ENCODE measurements at places on chromosomes 1 and 21.

DNA sequence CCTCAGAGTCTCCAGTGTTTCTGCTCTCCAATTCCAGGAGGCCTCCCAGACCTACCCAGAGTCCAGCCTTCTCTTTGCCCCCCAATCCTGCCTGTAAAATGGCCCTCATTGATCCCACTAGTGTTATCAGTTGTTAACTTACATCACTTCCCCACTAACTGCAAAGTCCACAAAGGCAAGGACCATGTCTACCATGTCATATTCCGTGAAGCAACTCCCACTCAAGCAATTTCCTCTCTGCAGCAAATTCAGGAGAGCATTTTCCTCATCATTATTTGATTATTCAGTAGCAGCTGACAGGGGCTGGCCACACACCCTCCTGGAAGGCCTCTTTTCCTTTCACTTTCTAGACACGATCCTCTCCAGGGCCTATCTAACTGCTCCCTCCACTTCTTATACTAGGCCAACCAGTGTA lies 153.5 kb downstream of the RERE start:
- DNase-seq = no peak

GRCh38 chr1:12778061-12778460 lies 4.5 kb downstream of the PRAMEF12 start:
- DNase-seq = no peak

DNA sequence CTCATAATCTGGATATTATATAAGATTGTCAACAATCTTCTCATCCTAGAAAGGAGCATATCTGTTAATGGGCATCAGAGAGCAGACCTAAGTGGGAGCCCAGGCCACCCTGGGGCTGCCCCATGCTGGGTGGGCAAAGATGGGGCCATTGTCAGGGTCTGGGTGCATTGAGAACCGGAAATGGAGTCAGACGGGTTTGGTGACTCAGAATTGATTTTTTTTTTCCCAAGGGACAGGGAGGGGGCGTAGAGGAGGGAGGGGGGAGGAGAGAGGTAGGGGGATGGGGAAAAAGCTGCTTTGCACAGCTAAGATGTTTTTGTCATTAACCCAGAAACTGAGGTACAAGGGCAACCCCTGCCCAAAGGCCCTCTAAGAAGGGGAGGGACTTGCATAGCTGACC lies 1.3 kb downstream of the ATXN7L2 start:
- DNase-seq = no peak

DNA sequence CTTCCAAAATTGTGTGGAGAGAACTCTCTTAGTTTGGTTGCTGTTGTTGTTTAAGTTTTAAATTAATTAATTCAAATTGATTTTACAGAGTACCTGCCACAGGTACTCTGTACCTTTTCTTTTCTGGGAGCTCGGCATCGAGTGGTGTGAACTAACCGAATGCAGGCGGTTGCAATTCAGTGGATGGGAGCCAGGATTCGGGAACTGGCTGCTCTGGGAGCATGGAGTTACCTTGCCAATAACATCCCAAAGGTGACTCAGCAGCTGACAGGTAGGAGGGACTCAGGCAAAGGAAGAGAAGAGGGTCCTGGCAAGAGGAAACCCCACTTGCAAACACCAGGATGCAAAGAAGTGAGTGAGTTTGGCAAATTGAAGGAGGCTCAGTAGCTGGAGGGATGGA lies 24.7 kb upstream of the KANK4 start:
- DNase-seq = no peak

GRCh38 chr1:50917138-50918137 lies 42.6 kb downstream of the FAF1 start:
- no peak for DNase-seq

DNA sequence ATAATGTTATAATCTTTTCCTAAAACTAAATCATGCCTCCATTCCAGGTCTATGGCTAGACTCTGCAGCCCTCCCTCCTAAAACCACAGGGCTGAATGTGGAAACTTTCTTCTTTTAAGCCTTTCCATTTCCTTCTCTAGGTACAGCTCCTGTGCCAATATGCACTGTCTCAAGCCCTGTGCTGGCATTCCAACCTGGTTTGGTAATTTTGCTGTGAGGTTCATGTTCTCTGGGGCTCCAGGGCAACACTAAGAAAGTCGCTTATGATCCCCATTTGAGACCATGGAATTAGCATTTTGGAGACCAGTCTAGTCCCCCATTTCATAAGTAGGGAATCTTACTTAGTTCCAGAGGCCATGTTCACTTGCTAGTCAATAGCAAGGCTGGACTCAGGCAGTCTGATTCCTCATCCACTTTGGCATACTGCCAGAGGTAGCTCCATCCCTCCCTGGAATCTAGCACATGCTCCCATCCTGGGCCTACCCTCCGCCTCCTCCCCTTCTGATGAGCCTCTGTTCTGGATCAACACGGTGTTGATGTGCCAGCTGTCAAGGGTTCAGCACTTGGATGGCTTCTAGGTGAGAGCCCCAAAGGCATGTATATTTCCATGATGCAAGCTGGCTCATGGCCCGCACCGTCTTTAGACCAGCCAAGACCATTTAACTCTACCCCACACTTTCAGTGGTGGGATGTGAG lies 36.5 kb downstream of the ZMYND12 start:
- no peak for DNase-seq

DNA sequence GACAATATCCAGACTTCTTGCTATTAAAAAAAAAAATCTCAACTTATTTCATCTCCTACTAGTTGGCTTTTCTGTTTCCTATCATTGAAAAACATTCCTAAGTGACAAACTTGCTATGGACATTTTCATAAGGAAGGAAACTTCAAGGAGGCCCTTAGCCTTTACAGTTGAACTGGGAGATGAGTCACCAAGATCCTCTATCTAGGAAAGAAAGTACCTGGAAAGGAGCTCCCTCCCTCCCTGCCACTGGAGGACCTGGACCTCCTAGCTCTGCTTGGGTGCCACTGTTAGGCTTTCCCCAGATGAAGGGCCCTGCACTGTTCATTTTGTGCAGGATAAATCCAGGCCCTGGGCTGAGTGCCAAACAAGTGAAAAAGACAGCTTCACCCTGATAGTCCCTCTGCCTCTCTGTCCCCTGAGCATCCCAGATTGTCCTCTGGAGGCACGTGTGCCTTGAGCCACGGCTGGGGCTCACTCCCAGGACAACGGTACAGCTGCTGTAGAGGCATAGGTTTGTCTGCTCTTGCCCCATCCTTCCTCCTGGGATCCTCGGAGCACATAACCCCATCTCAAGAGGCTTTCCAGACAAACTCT lies 40.2 kb upstream of the SOX13 start:
- no peak for DNase-seq

DNA sequence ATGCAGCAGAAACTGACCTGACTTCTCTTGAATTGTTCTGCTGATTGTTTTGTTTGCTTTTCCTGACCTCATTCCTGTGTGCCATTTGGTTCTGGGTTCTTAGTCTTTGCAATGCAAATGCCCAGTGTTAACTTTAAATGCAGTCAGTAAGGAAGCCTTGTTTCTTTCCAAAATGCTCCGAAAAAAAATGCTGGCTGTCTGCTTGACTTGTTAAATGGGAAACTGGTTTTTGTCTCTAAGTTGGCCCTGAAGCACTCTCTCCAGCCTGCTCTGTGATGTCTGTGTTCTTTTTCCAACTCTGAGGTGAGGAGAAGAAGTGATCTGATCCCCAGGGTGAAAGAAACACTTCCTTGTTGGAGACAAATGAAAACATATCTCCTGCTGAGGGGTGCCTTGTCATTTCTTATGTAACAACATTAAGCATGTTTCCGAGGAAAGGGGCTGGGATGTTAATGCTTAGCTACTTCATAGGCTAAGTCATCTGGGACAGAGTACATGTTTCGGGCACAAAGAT lies 256.3 kb upstream of the ADGRL4 start:
- DNase-seq = no peak

- DNase-seq = no peak
Measured at GRCh38 chr21:14010729-14011128, 200.0 kb downstream of the LIPI start.

- peak; percentile 48 for DNase-seq
Measured at GRCh38 chr1:178344513-178345091, 152.2 kb downstream of the CLEC20A start.

- no peak for DNase-seq
Measured at GRCh38 chr1:212753749-212754148, 37.8 kb downstream of the NSL1 start.

DNA sequence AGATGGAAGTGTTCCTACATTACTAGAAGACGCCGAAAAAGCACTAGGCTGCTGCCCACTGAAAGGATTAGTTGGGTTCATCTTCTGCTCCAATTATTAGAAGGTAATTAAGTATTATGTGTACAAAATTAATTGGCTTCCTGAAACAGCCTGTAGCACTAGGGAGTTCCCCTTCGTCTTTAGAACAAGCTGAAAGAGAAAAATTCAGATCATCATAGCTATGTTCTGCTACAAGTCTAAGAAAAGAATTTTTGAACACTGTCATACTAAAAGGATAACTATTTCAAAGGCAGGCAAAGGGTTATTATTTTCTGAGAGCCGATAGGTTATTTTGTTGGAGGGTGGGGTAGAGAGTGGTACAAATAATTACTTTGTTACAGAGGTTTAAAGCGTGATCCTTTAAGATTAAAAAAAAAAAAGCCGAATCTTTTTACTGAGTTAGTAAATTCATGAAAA lies at the start of gene MCM3AP:
TSS of gene MCM3AP (minus strand) at position 406 of the 456 bp plus-strand sequence. CDS start at position 81, 325 bp downstream.
- no peak for DNase-seq

DNA sequence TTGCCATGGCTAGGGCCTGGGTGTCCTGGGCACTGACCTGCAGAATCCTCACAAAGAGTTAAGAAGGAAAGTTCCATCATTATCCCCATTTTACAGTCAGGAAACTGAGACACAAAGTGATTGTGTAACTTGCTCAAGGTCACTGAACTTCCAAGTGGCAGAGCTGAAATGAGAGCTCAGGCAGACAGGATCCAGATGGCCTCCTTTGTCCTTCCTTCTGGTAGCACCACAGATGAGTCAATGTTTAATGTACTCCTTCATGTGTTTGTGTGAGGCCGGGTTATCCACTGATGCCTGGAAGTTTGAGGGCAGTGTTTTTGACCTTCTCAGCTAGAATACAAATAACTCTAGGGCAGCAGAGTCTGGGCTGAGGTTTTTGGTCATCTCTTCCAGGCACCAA lies 207.0 kb downstream of the TNR start:
- no peak for DNase-seq

- peak; percentile 33 for DNase-seq
Measured at GRCh38 chr21:44765231-44766013, 36.2 kb downstream of the UBE2G2 start.

- DNase-seq = peak; percentile 29
Measured at GRCh38 chr1:214637722-214638458, 34.9 kb downstream of the CENPF start.

DNA sequence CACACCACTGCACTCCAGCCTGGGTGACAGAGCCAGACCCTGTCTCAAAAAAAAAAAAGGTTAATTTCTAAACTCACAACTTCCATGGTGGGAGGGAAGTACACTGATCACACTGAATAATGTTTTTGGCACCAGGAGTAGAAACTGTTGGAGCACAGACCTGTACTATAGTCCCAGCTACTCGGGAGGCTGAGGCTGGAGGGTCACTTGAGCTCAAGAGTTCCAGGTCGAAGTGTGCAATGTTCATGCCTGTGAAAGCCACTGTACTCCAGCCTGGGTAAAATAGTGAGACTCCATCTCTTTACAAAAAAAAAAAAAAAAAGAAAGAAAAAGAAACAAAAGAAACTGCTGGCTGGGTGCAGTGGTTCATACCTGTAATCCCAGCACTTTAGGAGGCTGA lies 35.3 kb downstream of the TMEM50B start:
- DNase-seq = no peak

GRCh38 chr1:48285525-48285924 lies 63.0 kb downstream of the SLC5A9 start:
- no peak for DNase-seq

DNA sequence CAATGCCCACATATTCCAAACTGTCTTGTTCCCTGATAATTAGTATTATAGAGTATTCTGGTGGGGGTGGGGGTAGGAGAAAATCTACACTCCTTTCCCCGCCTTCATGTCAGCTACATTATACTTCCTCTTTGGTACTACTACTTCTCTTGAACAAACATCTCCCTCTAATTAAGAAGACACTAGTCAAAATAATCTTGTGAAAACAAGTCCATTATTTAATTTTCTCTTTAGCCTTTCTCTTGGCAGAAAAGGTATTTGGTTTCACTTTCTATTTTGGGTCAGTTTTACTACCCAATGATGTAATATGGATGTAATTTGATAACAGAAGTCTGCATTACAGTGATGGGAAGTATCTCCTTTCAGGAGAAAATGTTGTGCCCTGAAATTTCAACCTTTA lies 22.5 kb downstream of the NTMT2 start:
- DNase-seq = peak; percentile 57

DNA sequence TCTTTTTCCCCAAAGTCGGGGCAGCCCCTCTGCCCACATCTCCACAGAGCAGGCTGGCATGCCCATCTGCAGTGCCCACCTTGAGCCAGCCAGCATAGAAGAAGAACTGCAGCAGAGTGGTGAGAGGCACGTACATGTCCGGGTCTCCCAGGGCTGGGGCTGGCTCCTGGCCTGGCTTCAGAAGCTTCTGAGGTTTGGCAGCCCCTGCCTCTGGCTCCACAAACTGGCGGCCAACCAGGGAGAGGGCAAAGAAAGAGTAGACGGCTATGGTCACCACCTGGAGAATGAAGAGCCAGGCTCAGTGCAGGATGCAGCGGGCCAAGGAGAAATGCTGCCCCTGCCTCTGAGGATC lies 3.0 kb downstream of the BEST4 start:
- no peak for DNase-seq

DNA sequence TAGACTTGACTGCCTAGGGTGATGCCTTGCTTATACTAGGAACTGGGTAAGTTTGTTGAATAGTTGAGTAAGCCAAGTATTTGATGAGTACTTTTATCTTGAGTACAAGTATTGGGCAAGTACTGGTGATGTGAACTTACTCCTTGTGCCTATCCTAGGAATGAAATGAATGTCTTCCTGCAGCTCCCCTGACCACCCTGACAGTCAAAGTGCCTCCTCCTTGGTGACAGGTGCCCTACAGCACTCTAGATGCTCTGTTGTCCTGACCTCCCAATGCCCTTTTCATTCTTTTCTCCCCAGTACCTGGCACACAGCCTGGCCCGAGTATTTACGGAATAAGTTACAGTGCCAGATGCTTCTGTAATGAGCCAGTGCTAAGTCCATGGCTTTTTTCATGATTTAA lies 25.5 kb downstream of the PCSK9 start:
- DNase-seq = peak; percentile 34

- DNase-seq = no peak
Measured at GRCh38 chr1:156122086-156122485, 7.6 kb downstream of the LMNA start.
